ENCODE measurements at places on chromosomes 13 and 19. TPM values are rescaled to one million over a fixed set of nuclear protein-coding genes. Genes with fewer than 3 reads are reported as not detected.

The CLDN10 gene
- total RNA-seq: not detected

The RPS5 gene
- total RNA-seq: 1,513 TPM

The FFAR3 gene
- total RNA-seq: 0.73 TPM

The LYPD3 gene
- 3.5 TPM for total RNA-seq

The ZNF345 gene
- total RNA-seq: 5.0 TPM

The ZNF844 gene
- 32.2 TPM for total RNA-seq

The ZNF559 gene
- 10.3 TPM for total RNA-seq

The ZNF726 gene
- 2.9 TPM for total RNA-seq

The STOML3 gene
- not detected for total RNA-seq

The RNF113B gene
- not detected for total RNA-seq

The SIGLEC5 gene
- not detected for total RNA-seq

The IGFL3 gene
- not detected for total RNA-seq

The COX7A1 gene
- not detected for total RNA-seq

The APOE gene
- 0.94 TPM for total RNA-seq

The FOXO1 gene
- 80.6 TPM for total RNA-seq

The SRRM5 gene
- total RNA-seq: 0.10 TPM

The VSTM2B gene
- total RNA-seq: not detected

The C3 gene
- 3.1 TPM for total RNA-seq

The RXFP2 gene
- not detected for total RNA-seq

The PSG2 gene
- total RNA-seq: not detected

The SPART gene
- total RNA-seq: 30.6 TPM

The SYT5 gene
- 0.63 TPM for total RNA-seq

The ICAM5 gene
- 0.42 TPM for total RNA-seq

Measured in mononuclear cell (primary cell).